Upper lobe of left lung (tissue), 6 donors: ENCODE measurements at places on chromosomes 16 and 17. TPM values are rescaled to one million over a fixed set of nuclear protein-coding genes. Genes with fewer than 3 reads are reported as not detected.

DNA sequence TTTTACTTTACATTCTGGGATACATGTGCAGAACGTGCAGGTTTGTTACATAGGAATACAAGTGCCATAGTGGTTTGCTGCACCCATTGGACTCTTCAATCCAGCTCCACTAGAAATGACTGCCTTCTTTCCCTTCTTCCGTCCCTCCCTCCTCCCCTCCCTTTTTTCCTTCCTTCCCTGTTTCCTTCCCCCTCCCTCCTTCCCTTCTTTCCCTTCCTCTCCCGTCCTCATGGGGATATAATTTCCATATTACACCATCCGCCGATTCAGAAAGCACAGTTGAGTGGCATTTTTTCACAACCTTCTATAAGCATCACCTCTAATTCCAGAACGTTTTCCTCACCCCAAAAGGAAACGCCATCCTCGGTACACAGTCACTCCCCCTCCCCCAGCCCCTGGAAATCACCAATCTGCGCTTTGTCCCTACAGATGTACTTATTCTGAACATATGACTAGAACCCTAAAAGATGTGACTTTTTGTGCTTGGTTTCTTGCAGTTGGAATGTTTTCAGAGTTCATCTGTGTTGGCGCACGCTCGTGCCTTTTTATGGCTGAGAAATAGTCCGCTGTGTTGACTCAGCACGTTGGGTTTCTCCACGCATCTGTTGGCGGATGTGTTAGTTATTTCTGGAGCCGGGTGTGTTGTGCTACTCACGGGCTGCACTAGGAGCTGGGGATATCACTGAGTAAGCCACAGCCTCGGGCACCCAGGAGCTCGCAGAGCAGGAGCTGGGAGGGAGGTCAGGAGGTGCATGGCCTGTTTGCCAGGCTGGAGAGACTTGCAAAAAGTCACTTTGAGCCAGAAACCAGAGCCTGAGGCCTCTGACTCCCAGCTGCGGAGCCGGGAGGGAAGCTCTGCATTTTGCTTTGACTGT, 336.4 kb downstream of the SEC14L1 start:
- DNase-seq = no peak

- no peak for DNase-seq
Observed at GRCh38 chr17:72715906-72716572, 376.4 kb downstream of the SLC39A11 start.

DNA sequence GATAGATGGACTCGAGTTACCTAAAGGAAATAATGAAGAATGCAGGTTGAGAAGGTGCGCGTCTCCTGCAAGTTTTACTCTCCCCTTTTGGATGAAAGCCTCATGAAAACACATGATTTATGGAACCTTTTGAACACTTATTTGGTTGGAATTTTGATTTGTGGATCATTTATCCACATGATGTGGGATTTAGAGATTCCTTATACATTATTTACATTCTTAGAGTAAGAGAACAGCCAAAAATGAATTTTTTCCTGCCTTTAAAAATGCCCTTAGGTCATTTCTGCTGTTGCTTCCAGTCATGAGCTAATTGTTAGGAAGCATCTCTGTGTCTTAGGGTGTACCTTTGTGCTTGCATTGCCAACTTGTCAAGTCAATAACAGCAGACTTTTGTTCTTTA, 99.9 kb downstream of the RPTOR start:
- no peak for DNase-seq

DNAH2 gene
- total RNA-seq = 34.6 TPM

PRSS36 gene
- 1.4 TPM for total RNA-seq

KCNH4 gene
- total RNA-seq = not detected

GRCh38 chr16:2713985-2714774, 5.8 kb downstream of the PRSS27 start:
- DNase-seq = peak; percentile 66

GRCh38 chr16:87855852-87856715, 13.2 kb downstream of the SLC7A5 start:
- DNase-seq = peak; percentile 88

MT1H gene
- not detected for total RNA-seq

CTRL gene
- 1.8 TPM for total RNA-seq

GRCh38 chr17:78974635-78975591, 4.8 kb downstream of the LGALS3BP start:
- peak; percentile 90 for DNase-seq

POLR3K gene
- total RNA-seq = 6.4 TPM

DNA sequence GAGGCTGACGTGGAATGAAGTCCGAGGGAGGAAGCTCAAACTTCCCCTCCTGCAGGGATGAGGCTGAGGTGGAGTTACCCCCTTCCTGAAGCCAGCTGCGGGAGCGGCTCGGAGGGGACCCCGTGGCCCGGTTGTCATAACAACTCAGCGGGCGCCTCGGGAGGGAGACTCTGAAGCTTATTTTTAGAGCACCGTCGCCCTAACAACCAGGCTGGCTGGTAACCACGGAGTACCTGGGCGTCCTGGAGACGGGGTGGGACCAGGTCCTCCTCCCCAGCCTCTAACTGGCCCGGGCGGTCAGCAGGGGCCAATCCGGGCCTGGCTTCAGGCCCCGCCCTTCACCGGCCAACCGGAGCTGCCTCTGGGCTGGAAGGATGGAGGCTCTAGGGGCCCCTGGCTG, 27.7 kb downstream of the NECAB2 start:
- DNase-seq = peak; percentile 33

FAM20A gene
- 40.3 TPM for total RNA-seq

ZNF423 gene
- total RNA-seq = 4.1 TPM

ANKRD40CL gene
- not detected for total RNA-seq

- DNase-seq = no peak
Observed at GRCh38 chr17:78430892-78431691, 52.6 kb downstream of the PGS1 start.

MT1X gene
- 99.8 TPM for total RNA-seq

GHDC gene
- 35.2 TPM for total RNA-seq

DNA sequence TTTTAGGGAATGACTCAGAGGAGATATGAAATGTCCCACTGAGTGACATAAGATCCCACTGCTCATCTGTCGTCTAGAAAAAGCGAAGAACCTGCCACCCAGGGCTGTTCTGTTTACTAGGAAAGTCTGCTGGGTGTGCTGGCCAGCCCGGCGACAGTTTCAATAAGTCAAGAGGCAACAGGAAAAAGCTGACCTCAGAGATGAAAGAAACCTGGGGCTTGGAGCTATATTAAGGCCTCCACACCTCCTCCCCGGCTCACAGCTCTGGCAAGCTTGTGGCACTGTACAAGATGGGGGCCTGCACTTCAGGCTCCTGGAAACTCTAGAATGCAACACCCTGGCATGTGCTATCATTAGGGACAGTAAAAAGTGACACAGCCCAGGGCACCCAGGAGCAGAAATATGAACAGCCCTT, 10.6 kb downstream of the ZFHX3 start:
- DNase-seq = peak; percentile 60

GRCh38 chr17:9189870-9190269, 168.6 kb downstream of the NTN1 start:
- no peak for DNase-seq

DNA sequence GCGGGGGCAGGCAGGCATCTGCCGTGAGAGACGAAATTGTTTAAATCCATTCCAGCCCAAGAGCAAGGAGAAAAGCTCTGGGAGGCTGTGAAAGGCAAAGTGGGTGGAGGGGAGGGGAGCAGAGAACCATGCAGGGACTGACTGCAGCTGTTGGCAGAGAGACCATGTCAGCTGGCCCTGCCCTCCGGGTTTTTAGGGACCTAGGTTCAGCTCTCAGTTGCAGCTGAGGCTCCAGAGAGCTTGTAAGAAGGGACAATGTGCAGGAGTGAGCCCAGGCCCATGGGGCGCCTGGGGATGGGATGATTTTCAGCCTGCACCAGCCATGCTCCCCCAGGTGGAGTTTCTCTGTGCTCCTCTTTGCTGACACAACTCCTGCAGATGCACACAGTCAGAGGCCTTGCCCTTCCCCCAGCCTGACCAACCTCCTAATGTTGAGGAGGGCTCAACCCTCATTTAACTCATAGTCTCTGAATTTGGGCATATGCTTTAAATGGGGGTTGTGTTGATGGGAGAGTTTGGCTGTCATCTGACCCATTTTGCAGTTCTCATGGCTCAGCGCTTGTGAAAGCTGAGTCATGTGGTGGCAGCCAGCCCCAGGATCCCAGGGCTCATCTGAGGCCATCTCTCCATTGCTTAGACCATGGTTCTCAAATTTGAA, 70.9 kb downstream of the PLXDC1 start:
- no peak for DNase-seq

GRCh38 chr17:77160091-77160874, 19.5 kb downstream of the SEC14L1 start:
- DNase-seq = no peak

DNA sequence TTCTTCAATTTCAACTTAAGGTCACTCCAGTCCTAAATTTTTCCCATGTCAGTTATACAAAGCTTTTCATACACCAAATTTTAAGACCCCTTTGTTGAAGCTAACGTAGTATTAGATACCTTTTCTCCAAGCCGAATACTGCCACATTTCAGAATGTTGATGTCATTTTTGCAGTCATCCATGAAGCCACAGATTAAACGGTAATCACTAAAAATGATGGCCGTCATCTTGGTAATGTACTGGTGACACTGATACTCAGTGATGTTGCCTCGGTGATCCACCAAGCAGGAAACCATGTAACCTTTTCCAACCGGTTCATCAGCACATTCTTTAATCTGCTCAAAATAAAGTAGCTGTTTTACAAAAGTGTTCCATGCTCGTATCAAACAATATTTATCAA, 82.1 kb upstream of the CLEC18B start:
- DNase-seq = no peak

DNA sequence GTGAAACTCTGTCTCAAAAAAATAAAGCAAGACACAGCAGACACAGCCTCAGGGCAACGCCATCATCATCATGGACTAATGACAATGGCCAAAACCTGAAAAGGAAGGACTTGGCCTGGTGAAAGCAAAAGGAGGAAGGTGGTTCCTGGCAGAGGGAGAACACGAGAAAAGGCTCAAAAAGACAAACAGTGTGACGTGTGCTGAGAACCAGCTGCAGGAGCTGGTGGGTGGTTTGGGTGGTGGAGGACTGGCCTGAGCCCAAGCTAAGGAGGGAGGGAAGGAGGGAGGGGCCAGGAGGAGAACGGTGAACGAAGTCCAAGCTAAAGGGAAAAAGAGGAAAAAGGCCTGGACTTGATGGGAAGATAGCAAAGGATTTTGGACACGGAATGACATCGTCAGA, 85.1 kb downstream of the SLC39A11 start:
- no peak for DNase-seq

DNA sequence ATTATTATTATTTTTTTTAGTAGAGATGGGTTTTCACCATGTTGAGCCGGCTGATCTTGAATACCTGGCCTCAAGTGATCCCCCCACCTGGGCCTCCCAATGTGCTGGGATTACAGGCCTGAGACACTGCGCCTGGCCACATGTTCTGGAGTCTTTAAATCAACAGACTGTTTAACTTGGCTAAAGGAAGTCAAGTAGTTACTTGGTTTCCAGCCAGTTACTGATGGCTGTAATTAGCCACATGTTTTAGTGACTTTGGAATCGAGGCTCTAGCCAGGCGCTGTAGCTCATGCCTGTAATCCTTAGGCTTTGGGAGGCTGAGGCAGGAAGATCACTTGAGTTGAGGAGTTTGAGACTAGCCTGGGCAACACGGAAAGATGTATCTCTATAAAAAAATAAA, 699.2 kb upstream of the RBFOX1 start:
- no peak for DNase-seq

NETO2 gene
- total RNA-seq = 13.7 TPM

DNA sequence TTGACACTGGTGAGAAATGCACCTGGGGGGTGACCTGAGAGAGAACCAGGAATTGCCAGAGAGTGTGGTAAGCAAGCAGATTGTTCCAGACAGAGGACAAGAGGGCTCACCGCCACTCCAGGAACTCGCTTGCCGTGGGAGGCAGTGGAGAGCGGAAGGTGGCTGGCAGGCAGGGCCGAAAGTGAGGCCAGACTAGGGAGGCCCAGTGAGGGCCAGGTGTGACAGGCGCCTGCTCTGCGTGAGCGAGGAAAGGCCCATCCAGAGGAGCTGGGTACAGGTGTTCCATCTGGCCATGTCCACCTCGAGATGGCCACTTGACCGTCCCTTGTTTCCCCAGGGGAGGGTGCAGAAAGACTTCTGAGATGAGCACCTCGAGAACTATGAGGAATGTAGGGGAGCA, 11.9 kb upstream of the MYO15B start:
- DNase-seq = no peak

TEX14 gene
- total RNA-seq = 0.22 TPM
